Activated naive CD8-positive, alpha-beta T cell treated with anti-CD3 and anti-CD28 coated beads, Interleukin-2, amount 10 ng/mL, durations not matched to agents 7 days and 5 days (primary cell): ENCODE measurements at places on chromosomes 2 and 18. TPM values are rescaled to one million over a fixed set of nuclear protein-coding genes. Genes with fewer than 3 reads are reported as not detected.

The HOXD13 gene
- total RNA-seq: not detected

The SRD5A2 gene
- not detected for total RNA-seq

The TFPI gene
- total RNA-seq: 0.11 TPM

The LRRTM1 gene
- not detected for total RNA-seq

The SERPINB4 gene
- total RNA-seq: not detected

GRCh38 chr18:63074981-63075404 is 244.6 kb downstream of the BCL2 start:
- DNase-seq: peak; percentile 70

GRCh38 chr2:229825476-229825875 is 96.3 kb downstream of the TRIP12 start:
- no peak for DNase-seq

GRCh38 chr18:59577386-59577655 is 119.9 kb downstream of the CCBE1 start:
- DNase-seq: no peak

GRCh38 chr18:2971741-2972552 is 41.0 kb downstream of the LPIN2 start:
- peak; percentile 59 for DNase-seq

DNA sequence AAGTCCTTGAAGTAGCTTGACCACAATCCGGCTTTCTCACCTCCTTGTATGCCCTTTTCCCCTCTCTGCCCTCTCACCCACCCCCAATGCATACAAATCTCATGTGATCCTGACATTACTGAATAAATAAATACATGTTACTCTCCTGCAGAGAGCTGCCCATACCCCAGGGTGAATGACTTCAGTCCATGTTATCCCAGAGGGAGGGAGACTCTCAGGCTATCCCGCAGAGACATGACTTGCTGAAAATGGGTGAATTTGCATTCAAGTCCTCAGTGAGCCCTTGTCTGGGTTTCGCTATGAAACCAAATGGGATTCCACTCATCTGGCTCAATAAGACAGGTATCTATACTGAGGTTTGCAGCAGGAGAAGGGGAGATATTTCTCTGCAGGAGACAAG is 168.5 kb downstream of the FHOD3 start:
- no peak for DNase-seq

GRCh38 chr2:4020153-4020552 is 316.8 kb downstream of the DCDC2C start:
- no peak for DNase-seq

- DNase-seq: no peak
Measured at GRCh38 chr2:219731173-219731572, 103.7 kb downstream of the SLC4A3 start.

GRCh38 chr18:73691118-73691517 is 456.5 kb downstream of the FBXO15 start:
- DNase-seq: no peak

DNA sequence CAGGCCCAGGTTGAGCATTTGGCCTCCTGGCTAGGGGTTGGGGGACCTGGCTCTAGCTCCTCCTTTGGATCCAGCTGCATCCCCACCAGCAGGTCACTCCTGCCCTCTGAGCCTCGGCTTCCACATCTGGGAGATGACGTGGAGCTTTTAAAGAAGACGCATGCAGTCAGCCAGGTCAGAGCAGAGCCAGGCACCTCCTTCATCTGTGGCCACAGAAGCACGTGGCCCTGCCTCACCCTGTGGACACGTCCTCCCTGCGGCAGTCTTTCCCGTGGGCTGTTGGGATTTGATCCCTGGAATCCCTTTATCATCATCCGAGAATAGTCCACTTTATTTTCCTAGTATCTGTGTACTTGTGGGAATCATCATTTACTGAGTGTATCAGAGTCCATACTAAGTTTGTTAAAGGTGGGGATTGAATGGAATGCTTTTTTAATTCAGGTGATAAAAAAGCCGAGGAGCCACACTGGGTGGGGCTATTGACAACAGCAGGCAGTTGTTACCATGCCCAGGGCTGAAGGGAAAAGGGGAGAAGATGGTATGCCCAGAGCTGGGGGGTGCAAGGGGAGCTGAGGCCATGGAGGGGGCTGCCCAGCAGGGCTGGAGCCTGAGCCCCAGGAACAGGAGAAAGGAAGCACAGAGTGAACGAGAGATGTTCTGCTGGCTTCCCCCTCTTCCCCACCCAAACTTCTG is 170.1 kb downstream of the LAMA1 start:
- no peak for DNase-seq

- DNase-seq: no peak
Measured at GRCh38 chr18:30597202-30597601, 445.3 kb downstream of the DSC3 start.

DNA sequence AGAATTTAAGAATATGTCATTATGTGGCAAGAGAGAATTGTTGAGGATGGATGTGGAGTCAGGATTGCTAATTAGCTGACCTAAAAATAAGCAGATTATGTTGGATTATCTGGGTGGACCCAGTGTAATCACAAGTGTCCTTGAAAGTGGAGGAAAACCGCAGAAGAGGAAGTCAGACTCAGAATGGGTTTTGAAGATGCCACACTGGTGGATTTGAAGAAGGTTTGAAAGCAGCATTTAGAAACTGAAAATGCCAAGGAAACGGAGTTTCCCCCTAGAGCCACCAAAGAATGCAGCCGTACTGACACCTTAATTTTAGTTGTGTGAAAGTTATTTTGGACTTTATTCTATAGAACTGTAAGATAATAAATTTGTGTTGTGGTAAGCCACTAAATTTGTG is 41.6 kb upstream of the DPP10 start:
- no peak for DNase-seq

GRCh38 chr2:215915441-215915840 is 97.9 kb downstream of the MREG start:
- DNase-seq: no peak

DNA sequence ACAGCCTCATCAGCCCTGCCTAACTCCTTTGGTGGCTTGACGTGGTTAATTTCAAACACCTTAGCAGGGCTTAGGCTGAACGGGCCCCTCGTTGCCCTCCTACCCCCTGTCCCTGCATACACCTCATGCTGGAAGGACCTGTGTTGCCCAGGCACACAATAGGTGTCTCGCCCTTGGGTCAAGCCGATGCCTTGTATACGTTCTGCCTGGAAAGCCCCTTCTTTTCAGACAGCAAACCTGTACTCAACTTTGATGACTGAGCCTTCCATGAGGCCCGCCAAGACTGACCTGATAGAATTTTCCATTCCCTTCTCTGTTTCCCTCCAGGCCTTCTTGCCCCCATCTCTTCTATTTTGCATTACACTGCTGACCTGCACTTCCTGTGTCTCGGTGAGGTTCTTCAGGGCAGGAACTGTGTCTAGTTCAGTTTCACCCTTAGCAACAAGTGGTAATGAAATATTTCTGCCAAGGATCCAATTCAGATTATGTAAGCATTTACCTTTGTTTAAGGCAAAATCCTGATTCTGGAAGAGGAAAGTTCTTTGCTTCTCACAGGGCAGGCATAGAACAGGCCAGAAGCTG is 7.9 kb downstream of the GREB1 start:
- DNase-seq: no peak

GRCh38 chr2:10424051-10424450 is 24.1 kb downstream of the ODC1 start:
- DNase-seq: no peak
